ENCODE measurements at places on chromosomes 5 and 9. TPM values are rescaled to one million over a fixed set of nuclear protein-coding genes. Genes with fewer than 3 reads are reported as not detected.
A peak's percentile ranks its signal among the peaks of the same experiment; 100 is the strongest.

- H3K4me1 ChIP-seq = no peaks in the 10 kb centered on the region
- H3K36me3 ChIP-seq = no peaks in the 10 kb centered on the region
- DNase-seq = peak; percentile 4
- no peaks in the 10 kb centered on the region for H3K27me3 ChIP-seq
- H3K27ac ChIP-seq = no peak overlapping the region
These were observed 30.4 kb downstream of the CAMK4 start for GRCh38 chr5:111254613-111255012.

FBXL7 gene
- total RNA-seq = 19.0 TPM

DNA sequence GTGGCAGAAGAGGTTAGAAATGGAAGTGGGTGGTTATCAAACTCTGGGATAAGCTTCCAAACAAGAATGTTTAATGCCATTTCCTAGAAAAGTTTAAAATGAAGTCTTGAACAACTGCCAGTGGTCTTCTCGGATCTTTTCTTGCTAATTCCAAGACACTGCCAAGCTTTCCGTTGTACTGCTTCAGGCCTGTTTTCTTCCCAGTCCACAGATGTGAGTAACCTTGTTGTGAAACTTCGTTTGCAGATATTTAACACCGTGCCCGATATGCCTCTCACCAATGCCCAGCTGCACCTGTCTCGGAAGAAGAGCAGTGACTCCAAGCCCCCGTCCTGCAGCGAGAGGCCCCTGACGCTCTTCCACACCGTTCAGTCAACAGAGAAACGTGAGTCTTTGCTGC is 269.8 kb downstream of the NR3C1 start:
- no peaks in the 10 kb centered on the region for H3K27me3 ChIP-seq
- H3K36me3 ChIP-seq = no peaks in the 10 kb centered on the region
- no peak overlapping the region for H3K27ac ChIP-seq
- peak; percentile 89 for DNase-seq
- no peak overlapping the region for H3K4me3 ChIP-seq
- peaks cover 27% of the 10 kb centered on the region for H3K4me1 ChIP-seq

DNA sequence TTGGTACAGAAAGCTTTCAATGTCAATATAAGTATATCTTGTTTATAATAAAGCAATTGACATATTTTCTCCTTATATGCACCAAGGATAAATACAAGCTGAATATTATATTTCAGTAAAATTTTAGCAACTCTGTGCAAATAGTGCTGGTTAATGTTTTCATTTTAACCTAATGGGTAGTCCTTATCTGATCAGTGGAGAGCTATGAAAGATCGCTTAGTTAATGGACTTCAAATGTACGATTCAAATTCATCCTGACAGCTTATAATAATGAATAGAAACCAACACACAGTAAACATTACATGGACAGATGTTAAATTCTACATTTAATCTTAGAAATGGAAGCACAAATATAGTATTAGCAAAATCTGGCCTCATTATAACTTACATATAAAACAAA is 1495.2 kb upstream of the C9orf72 start:
- H3K27me3 ChIP-seq = peaks cover 5% of the 10 kb centered on the region
- H3K27ac ChIP-seq = no peak overlapping the region
- H3K4me3 ChIP-seq = no peak overlapping the region
- no peak for DNase-seq

MLANA gene
- total RNA-seq = not detected
